NCI-H1105 treated with DMSO at 0.1 percent for 48 hours (cell line): ENCODE measurements at places on chromosomes 16 and 17.

DNA sequence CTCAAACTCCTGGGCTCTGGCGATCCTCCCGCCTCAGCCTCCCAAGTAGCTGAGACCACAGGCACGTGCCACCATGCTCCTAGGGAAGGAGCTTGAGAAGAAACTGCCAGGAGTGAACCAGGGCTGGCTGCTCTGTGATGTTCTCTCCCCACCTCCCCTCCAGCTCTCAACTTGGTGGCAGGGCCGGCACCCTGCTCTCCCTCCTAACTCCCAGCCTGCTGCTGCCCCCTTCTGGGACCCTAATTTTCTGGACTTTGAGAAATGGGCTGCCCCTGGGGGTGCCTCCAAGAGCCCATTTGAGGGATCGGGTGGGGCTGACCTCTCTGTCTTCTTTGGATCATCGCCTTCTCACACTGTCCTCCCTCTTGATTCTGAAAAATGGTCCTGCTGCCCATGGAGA lies 14.9 kb upstream of the STAT3 start:
- no peak for DNase-seq

DNA sequence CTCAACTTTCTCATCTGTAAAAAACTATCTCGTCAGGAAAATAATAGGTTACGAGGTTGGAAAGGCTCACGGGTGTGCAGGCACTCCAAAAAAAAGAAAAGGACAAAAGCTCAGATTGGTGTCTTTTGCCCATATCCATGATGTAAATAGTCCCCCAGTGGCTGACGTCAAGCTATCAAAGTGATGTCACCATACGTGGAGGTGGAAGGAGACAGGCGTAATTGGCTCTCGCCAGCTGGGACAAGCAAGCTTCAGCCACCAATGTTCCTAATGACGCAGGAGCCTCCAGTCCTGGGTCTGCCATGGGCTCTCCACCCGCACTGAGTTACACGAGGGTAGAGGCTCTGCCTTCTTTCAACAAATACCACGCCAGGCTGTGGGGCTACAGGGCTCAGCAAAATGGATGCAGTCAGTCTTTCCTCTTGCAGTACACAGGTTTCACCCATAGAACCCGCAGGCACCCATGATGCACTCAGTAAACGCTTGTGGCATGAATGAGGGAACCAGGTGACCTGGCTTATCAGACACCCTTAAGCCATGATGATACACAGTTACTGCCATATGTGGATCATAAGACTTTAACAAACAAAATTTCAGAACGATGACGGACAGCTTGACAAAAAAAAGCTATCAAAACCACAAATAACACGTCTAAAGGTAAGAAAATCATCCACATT lies 50.5 kb downstream of the COTL1 start:
- DNase-seq: no peak

DNA sequence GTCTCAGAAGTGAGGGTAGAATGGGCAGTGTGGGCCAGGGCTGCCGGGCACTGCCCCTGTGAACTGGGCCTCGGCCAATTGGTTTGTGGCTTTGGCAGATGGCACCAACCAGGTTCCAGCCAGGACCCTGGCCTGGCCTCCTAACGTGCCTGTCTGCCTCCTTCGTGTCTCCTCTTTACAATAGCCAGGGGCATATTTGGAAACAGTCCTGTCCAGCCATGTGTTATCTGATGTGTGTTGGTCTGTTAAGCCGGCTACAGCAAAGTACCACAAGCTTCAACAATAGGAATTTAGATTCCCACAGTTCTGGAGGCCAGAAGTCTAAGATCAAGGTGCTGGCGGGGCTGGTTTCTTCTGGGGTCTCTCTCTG lies 14.6 kb downstream of the CRISPLD2 start:
- no peak for DNase-seq

DNA sequence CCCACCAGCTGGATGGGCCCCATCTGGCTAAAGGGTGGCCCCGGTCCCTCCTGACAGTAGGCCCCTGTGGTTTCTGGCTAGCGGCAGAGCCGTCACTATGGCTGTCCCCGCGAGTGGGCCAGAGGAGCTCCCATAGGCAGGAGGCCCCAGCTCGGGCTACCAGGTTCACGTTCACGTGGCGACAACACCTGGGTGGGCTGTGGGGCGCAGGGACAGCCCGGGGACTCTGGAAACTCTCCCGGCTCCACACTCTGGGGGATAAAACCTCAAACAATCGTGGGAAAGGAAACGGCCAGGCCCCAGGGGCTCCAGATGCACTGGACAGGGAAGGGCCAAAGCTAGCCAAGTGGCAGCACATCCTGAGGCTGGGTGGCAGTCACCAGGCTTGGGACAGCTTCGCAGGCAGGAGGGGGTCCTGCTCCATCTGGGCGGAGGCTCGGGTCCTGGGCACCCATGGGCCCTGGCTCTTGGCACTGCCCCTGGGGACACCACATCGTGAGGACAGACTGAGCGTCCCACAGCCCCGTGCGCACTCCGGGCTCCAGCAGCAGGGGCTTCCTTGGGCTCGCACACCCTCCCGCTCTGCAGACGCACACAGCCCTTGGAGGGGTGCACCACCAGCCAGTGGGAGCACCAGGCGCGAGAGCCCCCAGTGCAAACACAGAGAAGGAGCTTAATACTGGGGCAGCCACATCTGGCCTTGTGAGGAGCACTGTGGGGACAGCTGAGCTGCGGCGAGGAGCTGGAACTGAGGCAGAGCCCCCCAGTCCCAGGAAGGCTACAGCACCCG lies 4.4 kb downstream of the RNF166 start:
- no peak for DNase-seq

GRCh38 chr17:79231766-79232287 lies 157.2 kb downstream of the ENGASE start:
- no peak for DNase-seq

- no peak for DNase-seq
Observed at GRCh38 chr17:55487695-55488432, 23.4 kb downstream of the SMIM36 start.

- no peak for DNase-seq
Observed at GRCh38 chr16:85637061-85637807, 24.1 kb downstream of the GSE1 start.

- DNase-seq: no peak
Observed at GRCh38 chr16:87561200-87562105, 40.9 kb upstream of the JPH3 start.

GRCh38 chr17:42806249-42806648 lies 7.6 kb downstream of the CNTD1 start:
- DNase-seq: no peak

DNA sequence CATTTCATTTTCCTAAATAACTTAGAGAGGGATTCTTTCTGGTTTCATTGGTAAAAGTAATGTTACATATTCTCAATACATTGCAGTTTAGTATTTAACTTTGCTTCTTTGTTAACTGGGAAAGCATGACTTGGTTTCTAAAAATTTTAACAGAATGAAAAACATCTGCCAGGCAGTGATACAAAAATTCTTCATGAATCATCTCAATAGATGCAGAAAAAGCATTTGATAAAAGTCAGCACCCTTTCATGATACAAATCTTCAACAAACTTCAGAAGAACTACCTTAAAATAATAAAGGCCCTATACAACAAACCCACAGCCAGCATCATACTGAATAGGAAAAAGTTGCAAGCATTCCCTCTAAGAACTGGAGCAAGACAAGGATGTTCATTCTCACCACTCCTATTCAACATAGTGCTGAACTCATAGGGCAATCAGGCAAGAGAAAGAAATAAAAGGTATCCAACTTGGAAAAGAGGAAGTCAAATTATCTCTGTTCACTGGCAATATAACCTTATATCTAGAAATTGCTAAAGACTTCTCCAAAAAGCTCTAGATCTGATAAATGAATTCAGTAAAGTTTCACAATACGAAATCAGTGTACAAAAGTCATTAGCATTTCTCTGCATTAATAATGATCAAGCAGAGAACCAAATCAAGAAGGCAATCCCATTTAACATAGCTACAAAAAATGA lies 50.4 kb downstream of the SLFN5 start:
- no peak for DNase-seq

DNA sequence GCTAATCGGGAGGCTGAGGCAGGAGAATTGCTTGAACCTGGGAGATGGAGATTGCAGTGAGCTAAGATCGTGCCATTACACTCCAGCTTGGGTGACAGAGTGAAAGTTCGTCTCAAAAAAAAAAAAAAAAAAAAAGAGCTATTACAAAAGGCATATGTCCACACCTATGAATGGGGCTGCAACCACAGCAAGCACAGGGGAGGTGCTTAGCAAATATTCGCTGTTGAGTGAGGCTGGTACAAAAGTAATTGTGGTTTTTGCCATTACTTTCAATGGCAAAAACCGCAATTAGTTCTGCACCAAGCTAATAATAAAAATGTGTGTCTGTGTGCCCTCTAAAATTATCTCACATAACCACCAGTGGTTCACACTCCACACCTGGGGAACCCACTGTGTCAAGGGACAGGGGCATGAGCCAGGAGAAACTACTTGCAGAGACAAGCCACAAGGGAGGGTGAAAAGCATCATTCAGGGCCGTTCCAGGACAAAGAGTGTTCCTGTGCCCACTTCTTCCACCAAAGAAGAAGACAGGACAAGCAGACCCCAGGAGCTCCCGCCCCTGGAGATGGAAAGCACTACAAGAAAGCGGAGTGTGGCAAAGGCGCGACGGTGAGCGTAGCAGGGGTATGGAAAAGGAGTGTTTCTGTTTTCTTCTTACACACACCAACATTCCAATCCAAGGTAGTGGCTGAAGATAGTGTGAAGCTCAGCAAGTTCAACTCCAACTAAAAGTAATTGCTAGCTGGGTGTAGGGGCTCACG lies 84.4 kb upstream of the CNEP1R1 start:
- DNase-seq: no peak

GRCh38 chr17:48308581-48308980 lies 121.4 kb downstream of the SKAP1 start:
- DNase-seq: no peak

DNA sequence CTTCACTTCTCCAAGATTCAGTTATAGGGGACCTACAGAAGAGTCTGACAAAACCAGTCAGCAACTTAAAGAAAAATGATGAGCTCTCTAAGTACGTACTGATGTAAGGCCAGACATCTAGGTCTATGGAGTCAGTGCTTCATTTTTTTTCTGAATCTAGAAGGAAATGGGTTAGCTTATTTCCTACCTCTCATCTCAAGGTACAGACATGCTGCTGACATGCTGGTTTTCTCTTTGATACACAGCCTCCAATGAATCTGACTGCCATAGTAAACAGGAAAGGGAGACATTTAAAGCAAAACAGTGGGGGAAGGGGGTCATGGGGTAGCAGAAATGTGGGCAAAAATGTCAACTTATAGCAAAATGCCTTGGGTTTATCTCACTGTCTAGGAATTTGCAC lies 16.4 kb downstream of the CDR2 start:
- no peak for DNase-seq

DNA sequence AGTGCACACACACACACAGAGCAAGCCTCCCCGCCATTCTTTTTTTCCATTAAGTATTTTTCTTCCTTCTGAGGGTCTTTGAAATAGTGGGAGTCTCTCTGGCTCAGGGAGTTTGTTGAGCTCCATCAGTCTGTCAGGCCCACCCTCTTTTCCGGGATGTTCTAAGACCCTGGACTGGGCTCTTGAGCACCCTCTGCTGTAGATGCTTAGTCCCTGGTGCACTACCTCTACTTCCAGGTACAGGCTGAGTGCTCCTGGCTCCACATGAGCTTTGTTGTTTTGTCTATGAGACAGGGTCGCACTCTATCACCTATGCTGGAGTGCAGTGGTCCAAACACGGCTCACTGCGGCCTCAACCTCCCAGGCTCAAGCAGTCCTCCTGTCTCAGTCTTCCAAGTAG lies 20.7 kb downstream of the LIMD2 start:
- DNase-seq: no peak

DNA sequence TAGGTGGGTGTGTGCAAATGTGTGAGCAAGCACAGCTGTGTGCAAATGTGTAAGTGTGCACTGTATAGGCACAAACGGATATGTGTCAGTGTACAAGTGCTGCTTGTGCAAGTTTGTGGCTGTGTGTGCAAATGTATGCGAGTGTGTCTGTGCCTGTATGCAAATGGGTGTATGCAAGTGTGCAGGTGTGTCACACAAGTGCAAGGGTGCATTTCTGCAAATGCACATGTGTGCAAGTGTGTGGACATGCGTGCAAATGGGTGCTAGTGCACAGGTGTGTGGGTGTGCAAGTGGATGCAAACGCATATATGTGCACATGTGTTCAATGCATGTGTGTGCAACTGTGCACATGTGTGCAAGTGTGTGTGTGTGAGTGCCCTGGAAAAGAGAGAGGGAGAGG lies 76.5 kb upstream of the TNRC6C start:
- DNase-seq: no peak

- no peak for DNase-seq
Observed at GRCh38 chr16:66960270-66960669, 796 bp upstream of the CES3 start.

- no peak for DNase-seq
Observed at GRCh38 chr17:80191865-80192661, 22.2 kb downstream of the CARD14 start.

DNA sequence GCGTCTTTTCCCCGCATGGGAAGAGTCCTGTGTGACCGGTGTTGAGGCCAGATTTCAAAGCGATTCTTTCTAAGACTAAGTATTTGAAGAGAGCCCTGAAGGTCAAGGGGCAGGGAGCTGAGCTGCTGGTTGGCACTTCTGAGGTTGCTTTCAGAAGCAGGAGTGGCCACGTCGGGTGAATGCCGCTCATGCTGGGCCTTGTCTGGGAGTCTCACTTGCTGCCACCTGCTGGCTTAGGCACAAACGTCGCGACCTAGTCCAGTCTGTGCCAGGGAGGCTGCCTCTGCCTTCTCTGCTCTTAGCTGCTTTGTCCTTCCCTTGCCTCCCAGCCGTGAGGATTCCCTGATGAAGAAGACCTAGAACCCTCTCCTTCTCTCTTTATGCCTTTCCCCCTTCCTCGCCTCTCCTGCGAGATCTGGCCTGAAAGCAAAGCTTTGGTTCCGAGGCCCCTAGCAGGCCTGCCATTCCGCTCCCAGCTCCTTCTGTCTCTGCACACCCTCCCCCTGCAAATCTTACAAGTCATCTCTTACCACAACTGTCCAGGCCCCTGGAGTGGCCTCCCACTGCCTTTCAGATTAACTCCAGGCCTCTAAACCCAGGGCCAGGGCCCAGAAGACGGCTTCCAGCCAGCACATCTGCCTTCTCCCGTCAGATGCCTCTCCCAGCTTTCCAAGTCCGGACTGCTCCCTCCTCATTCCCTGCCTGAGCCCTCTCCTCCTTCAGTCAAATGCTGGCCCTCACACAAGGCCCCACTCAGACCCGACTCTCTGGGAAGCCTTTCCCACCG lies 11.4 kb downstream of the CTNS start:
- DNase-seq: peak; percentile 7

DNA sequence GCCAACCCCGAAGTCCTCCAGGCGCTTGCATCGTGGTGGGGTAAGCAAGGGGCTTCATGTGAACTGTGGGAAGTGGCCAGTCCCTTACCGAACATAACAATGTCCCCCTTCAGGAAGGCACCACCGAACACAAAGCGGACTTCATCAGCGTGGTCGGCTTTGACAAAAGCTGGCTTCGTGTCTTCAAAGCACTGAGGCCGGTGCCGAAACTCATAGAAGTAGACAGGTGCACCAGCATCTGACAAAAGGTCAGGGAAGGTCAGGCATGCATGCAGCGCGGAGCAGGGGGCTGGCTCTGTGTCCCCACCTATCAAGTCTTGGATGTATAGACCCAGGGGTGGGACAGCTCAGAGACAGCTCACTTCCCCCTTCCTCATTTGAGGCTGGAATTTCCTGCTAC lies 16.6 kb upstream of the CES1 start:
- DNase-seq: no peak
